ENCODE measurements at places on chromosomes 6 and 20. TPM values are rescaled to one million over a fixed set of nuclear protein-coding genes. Genes with fewer than 3 reads are reported as not detected.

- DNase-seq = no peak
Observed at GRCh38 chr6:134172020-134172705, 119.7 kb upstream of the SLC2A12 start.

Gene POU5F1
- not detected for total RNA-seq

DNA sequence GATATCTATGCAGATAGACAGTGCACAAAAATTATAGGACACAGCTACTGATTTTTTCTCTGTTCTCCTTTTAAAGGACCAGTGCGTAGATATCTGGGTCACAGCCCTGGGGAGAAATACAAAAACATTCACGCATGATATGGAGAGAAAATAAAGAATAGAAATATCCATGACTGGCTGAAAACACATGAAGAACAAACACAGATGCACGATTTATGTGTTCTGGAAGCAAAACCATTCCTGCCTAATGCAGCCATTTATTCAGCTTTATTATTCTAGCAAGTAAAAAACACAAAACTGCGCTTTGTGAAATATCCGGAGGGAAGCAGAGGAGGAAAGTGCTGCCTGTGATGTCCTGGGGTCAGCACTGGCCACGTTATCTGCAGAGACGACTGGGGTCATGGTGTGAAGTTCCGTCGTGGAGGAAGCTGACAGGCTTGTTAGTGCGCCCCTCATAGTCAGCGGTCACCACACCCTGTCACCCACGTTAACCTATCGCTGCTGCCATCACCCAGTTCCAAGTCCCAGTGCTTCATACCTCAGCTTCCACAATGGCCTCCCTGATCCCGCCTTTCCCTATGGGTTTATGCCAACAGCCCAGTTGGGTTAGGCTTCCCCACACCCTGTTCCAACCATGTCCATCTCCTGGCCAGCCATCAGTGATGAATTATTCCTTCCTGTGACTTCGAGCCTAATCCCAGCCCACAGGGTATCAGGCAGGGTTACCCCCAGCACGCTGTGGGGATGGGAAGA is 86.6 kb upstream of the RPS6KA2 start:
- DNase-seq = no peak

DNA sequence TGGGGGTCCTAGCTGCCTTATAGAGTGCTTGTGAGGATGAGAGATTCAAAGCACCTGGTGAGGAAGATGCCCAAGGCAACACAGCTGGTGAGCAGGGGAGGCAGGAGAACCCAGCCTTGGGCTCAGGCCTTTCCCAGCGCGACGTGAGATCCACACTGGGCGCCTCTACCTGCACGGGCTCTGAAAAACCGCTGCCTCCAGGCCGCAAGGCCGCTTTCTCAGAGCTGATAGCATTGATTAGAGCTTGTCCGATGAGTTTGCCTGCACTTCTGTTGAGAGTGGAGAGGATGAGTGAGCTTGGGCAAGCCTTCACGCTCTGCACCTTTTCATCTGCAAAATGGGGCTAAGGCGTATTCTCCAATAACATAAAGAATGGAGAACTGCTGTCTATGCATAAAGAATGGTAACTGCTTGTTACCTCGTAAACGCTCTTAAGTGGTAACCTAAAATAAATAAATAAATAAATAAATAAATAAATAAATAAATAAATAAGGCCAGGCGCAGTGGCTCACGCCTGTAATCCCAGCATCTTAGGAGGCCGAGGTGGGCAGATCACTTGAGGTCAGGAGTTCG is 916 bp downstream of the PABPC1L start:
- DNase-seq = peak; percentile 16

Gene STMND1
- total RNA-seq = not detected

GRCh38 chr6:161744211-161745067 is 470.6 kb upstream of the AGPAT4 start:
- no peak for DNase-seq

GRCh38 chr6:4350567-4351519 is 215.5 kb upstream of the ECI2 start:
- DNase-seq = no peak

DNA sequence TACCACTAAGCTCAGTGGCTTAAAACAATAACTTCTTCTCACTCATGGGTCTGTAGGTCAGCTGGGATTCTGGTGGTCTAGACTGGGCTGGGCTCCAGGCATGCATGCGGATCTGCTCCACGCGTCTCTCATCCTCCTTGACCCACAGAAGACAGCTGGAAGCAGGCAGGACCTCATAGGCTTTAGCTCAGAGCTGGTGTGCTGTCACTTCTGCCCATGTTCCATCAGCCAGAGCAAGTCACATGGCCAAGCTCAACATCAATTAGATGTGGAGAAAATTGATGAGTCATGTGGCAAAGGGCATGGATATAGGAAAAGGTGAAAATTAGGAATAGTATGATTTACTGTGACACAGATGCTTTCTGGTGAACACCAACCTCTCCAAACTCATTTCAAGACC is 57.4 kb upstream of the PSMF1 start:
- no peak for DNase-seq

DNA sequence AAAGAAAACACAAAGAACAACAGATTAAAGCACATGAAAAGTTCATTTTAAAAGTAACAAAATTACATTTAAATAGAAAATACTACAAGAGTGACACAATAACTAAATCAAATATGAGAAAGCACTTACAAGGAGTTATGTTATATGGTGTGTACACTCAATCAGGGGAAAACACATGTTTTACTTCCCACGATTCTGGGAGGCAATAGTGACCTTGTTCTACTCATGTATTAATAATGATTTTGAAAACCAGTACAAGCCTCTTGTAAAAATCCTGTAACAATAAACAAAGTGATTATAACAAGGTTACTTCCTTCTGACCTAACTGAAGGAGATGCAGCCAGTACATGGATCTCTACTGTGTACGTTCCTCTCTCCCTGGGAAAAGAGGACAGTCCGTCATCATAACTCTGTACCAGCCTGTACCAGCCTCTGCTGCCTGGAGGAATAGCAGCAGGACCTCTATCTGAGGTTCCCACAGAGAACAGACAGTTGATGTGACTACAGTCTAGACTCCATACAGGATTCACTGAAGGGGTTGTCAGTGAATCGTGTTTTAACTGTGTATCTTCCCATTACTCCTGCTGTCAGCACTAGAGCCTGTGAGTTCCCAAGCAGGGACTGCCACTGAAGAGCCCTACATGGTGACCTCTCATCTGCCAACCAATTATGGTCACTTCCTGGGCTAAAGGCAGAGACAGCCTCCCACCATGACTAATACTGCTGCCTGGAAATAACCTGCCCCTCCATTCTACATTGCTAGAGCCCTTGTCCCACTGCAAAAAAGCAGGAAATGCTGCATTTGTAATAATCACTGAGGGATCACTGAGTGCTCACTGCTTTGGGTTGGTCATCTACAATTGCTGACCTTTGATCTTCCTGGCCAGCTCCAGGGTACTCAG is 149.7 kb downstream of the KIF16B start:
- no peak for DNase-seq

Gene TNF
- total RNA-seq = 82.3 TPM

Gene ZSCAN23
- total RNA-seq = 1.9 TPM

GRCh38 chr20:50534567-50534966 is 24.4 kb downstream of the PTPN1 start:
- no peak for DNase-seq

Gene VWA7
- 1.5 TPM for total RNA-seq

GRCh38 chr6:89522778-89523177 is 89.8 kb downstream of the ANKRD6 start:
- DNase-seq = no peak

Gene MICB
- 19.6 TPM for total RNA-seq

- peak; percentile 51 for DNase-seq
Observed at GRCh38 chr6:137975188-137975940, 108.3 kb downstream of the TNFAIP3 start.

- peak; percentile 77 for DNase-seq
Observed at GRCh38 chr6:165850434-165851019, 187.5 kb upstream of the PDE10A start.

Gene COL19A1
- total RNA-seq = not detected

Gene CST5
- not detected for total RNA-seq

Gene SULF2
- total RNA-seq = not detected

Gene APOM
- 3.4 TPM for total RNA-seq

- no peak for DNase-seq
Observed at GRCh38 chr20:57426271-57426689, 35.1 kb downstream of the RBM38 start.

DNA sequence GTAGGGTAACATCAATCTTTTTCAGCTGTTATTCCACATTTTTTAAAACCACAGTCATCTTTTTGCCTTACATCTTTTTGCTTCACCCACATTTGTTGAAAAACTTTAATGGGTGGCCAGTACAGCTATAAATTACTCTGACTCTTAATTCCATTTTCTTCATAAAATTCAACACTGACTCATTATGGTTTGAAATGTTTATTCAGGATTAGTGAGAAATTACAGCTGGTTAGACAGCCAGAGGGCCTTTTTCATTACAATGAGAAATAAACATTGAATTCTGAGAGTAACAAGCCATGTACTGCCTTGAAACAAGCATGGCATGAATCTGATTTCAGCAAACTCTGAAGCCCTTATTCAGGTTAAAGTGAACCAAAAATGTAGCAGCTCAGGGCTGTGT is 19.5 kb downstream of the NDUFAF4 start:
- no peak for DNase-seq
